ENCODE measurements at places on chromosomes 1 and 21. TPM values are rescaled to one million over a fixed set of nuclear protein-coding genes. Genes with fewer than 3 reads are reported as not detected.

Gene SLAMF9
- 0.46 TPM for total RNA-seq

Gene SAMD13
- 0.18 TPM for total RNA-seq

Gene SH2D5
- 2.4 TPM for total RNA-seq

Gene LHX4
- under 0.01 TPM for total RNA-seq

Gene TAS1R1
- total RNA-seq, result not detected

Gene ATP1A2
- 0.65 TPM for total RNA-seq

Gene NAXE
- 70.2 TPM for total RNA-seq

Gene RIMKLA
- total RNA-seq, result under 0.01 TPM

Gene TDRD5
- total RNA-seq, result not detected

Gene FAM78B
- total RNA-seq, result 0.28 TPM

Gene PKP1
- total RNA-seq, result under 0.01 TPM

Gene AGT
- 2.7 TPM for total RNA-seq

Gene RGS1
- total RNA-seq, result not detected

Gene PLA2G2C
- total RNA-seq, result not detected
